ENCODE measurements at places on chromosomes 13 and 19.

DNA sequence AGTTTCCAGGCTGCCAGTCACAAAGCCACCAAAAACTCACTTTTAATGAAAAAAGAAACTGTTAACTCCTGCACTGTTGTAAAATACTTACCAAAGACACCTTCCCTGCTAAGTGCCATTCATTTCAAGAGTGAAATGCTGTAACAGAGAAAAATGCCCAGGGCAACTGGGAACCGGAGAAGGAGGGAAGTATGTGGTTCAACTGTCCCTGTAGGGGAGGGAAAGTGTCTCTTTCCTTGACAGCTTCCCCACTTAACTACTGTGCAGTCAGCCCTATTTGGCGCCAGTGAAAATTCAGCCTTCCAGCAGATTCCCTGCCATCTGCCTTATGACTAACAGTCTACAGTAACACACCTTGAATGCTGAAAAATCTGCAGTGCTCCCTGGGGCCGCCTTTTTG lies 789.0 kb downstream of the DIAPH3 start:
- no peak for DNase-seq

GRCh38 chr19:45016388-45017314 lies 15.4 kb downstream of the RELB start:
- DNase-seq: peak; percentile 39

GRCh38 chr19:17950310-17951156 lies 16.4 kb upstream of the KCNN1 start:
- DNase-seq: no peak

- no peak for DNase-seq
Measured at GRCh38 chr13:46359714-46360113, 27.3 kb downstream of the RUBCNL start.

- DNase-seq: no peak
Measured at GRCh38 chr13:112806739-112807652, 117.2 kb downstream of the ATP11A start.

- DNase-seq: no peak
Measured at GRCh38 chr19:28367146-28367545, 845.8 kb downstream of the UQCRFS1 start.

GRCh38 chr19:6500837-6501739 lies 1.0 kb downstream of the TUBB4A start:
- DNase-seq: no peak

DNA sequence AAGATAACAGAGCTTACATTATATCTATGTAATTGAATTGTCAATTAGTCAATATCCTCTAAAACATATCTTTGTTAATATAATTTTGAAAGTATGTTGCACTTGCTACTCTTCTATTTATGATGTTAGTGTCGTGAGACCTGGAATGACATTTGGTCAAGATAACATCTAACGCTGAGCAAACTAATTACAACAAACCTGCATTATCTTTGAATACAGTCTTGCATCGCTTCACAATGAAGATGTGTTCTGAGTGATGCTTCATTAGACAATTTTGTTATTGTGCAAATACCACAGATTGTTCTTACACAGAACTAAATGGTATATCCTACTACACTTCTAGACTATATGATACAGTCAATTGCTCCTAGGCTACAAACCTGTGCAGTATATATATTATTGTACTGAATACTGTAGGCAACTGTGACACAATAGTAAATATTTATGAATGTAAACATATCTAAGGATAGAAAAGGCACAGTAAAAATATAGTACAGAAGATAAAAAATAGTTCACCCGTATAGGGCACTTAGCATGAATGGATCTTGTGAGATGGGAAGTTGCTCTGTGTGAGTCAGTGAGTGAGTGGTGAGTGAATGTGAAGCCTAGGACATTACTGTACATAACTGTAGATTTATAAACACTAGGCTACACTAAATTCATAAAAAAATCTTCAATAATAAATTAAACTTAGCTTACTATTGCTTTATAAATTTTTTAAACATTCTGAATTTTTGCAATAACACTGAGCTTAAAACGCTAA lies 1773.8 kb downstream of the PCDH9 start:
- no peak for DNase-seq

- DNase-seq: no peak
Measured at GRCh38 chr13:25625414-25625813, 253.6 kb downstream of the ATP8A2 start.

GRCh38 chr13:105509981-105510762 lies 1025.3 kb downstream of the EFNB2 start:
- DNase-seq: no peak

GRCh38 chr19:49558591-49558990 lies 21.8 kb downstream of the NOSIP start:
- DNase-seq: no peak

DNA sequence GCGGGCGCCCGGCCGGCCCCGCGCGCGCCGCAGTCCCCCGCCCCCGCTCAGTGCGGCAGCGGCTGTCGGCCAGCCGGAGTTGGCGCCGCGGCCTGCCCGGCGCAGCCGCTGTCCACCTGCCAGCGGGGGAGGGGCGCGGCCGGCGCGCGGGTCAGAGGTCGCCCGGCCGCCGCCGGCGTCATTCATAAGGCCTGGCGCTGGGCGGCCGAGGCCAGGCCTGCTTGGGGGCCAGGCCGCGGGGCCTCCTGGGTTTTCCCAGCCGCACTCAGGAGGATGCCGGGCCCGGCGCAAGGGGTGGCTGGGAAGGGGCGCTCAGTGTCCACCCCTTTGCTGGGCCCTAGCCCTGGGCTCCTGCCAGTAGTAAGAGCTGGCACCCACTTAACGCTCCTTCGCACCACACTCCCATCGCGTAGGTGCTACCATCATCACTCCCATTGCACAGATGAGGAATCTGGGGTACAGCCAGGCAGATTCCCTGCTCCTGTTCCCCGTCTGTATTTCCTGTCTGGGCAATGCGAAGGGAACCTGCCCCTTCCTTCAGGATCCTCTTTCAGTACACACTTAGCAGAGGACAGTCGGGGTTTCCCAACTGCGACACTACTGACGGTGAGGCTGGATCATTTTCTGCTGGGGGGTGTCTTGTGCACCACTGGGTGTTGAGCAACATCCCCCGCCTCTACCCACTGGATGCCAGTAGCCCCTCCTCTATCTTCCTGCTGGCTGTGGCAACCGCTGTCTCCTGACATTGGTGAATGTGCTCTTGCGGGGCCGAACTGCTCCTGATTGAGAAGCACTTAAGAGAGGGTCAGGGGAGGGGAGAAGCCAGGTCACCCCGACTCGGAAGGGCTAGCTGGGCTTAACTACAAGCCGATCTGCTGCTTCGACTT lies 846 bp upstream of the PRKACA start:
- peak; percentile 60 for DNase-seq

- DNase-seq: no peak
Measured at GRCh38 chr19:28487999-28488398, 725.0 kb downstream of the UQCRFS1 start.

- no peak for DNase-seq
Measured at GRCh38 chr13:113669755-113670341, 2.8 kb downstream of the GRK1 start.

DNA sequence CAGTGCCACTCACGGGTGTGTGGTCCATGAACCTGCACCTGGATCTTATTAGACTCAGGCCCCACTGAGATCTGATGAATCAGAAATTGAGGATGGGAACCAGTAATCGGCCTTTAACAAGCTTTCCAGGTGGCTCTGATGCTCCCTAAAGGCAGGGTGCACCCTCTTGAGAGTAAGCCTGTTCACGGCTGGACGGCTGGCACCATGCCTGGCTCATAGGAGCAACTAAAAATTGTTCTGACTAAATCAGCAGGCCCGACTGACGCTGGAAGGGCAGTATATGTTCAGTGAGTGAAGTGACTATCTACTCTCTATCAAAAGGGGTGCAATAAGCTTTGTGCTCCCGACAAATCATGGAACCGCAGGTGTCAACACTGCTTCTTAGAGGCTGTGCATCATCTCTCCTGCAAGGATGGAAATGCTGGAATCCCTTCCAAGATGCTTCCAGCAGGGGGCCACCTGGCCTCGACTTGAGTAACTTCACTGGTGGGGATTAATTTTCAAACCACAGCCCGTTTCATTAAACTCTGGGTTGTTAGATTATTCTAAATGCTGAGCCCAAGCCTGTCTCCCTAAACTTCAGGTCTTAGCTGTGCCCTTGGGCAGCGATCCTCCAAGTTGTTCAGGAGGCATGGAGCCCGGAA lies 28.4 kb downstream of the TMTC4 start:
- no peak for DNase-seq

DNA sequence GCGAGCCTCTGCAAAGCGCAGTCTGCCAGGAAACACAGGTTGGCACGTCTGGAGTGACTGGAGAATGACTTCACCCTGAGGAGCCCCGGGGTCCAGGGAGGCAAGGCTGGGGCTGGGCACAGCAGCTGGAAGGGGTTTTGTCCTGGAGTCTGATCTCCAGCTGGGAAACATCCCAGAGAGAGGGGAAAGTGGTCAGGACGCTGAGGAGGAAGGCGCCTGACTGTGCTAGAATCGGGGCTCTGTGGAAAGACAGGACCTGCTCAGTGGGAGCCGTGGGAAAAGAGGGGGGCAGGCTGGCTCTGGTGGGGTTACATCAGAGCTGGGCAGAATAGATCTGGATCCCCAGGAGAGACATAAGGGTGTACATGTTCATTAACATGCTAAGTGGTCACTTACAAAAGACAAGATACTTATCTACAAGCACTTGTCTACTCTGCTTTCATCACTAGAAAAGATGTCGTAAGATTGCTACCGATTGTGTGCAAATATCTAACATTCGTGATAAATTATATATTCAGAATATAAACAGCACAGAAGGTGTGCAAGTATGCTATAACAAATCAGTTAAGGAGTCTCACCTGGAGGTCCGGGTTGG lies 106.6 kb downstream of the COL4A1 start:
- DNase-seq: no peak

GRCh38 chr13:27283906-27284493 lies 13.4 kb downstream of the RASL11A start:
- DNase-seq: no peak

DNA sequence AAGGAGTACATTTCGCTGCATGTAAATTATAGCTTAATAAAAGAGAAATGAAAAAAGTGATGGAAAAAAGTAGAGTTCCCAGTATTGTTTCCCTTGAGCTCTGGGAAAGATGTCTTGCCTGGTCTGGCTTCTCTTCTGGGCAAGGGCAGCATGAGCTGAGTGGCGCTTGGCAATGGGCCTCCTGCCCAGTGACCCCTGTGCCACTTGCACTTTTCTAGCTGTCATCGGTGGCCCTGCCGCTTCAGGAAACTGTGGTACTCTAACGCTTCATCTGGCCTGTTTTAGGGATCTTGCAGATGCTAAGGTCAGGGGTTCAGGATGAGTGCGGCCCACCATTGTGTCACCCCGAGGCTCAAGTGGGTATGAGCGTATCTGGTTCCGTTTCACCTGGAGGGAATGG lies 161.4 kb downstream of the MTUS2 start:
- no peak for DNase-seq

DNA sequence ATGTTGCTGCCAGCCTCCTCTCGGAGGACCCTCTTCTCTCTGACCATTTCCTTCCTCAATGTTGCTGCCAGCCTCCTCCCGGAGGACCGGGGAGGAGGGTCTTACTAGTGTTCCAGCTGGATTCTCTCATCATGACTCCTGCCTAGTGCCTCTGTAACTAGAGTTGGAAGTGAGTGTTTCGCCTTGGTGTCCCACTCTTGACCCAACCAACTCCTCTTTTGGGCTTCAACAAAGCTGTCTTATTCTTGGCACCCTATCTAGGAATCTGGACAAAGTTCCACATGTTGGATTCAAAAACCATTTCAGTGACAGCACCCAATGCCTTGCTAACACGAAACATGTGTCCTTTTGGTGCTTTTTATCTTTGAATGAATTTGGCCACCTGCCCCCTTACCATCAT lies 165.4 kb downstream of the GPC5 start:
- no peak for DNase-seq

DNA sequence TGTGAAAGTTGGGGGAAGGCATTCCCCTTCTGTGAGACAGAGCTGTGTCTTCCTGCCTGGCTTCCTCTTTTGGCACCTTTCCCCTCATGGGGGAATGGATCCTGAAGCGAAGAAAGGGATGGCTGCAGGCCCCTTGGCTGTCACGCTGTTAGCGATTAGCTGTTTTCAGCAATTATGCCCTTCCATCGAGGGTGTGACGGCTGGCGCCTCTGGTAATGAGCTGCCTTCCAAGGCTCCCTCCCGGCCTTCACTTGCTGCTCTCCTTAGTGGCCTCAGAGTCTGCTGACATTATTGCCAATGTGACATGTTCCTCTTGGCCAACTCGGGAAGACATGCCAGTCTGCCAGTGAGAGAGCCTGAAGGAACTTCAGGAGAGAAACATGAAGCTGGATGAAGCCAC lies 162.1 kb downstream of the ZIC5 start:
- DNase-seq: no peak

DNA sequence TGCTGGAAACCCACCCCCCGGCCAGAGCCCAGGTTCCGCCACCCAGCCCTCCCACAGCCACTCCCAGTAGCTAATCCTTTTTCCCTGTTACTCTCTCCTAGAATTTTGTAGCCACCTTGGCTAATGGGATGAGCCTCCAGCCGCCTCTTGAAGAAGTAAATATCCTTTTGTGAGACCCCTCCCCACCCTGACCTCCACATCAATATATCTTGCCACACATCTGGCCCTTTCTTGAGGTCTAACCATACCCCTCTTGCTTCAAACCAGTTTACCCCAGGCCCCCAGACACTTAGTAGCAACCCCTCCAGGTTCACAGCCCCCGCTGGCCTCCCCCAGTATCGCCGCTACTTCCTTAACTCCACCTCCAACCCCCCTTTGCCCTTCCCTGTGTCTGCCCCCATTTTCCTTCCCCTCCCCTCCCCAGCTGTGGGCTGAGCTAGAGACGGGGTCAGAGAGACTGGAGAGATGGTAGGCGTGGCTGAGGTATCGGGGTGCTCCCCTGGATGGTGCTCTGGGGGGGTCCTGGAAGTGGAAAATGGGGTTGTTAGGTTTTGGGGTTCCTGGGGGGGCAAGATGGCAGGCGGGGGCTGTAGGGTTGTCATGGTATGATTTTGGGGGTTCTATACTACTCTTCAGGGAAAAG lies 2.8 kb downstream of the PRMT1 start:
- no peak for DNase-seq

DNA sequence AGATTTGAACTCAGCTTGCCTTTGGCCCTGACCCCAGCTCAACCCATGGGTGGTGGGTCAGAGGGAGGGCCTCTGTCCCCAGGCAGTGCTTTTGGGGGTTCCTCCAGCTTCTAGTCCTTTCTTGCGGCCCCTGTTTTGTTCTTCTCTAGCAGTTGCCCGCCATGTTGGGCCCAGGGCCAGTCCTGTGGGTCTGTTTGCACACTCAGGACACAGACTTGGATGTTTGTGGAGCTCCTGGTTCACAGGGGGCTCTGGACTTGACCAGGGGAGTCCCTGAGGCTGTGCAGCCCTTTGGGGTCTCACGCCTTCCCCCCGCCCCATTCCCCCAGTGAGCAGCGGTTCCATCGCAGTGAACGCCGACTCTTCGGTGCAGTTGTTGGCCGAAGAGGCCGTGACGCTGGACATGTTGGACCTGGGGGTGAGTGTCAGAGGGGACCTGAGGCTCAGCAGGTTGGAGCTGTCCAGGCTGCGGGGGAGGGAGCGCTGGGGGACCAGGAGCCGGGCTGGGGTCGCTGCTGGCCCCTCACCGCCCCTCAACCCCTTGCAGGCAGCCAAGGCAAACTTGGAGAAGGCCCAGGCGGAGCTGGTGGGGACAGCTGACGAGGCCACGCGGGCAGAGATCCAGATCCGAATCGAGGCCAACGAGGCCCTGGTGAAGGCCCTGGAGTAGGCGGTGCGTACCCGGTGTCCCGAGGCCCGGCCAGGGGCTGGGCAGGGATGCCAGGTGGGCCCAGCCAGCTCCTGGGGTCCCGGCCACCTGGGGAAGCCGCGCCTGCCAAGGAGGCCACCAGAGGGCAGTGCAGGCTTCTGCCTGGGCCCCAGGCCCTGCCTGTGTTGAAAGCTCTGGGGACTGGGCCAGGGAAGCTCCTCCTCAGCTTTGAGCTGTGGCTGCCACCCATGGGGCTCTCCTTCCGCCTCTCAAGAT lies 2.5 kb downstream of the ATP5F1D start:
- peak; percentile 72 for DNase-seq

GRCh38 chr13:108288741-108289140 lies 19.2 kb downstream of the TNFSF13B start:
- DNase-seq: no peak

Data from T1000 (cell line).